ENCODE measurements at places on chromosomes 4 and X. TPM values are rescaled to one million over a fixed set of nuclear protein-coding genes. Genes with fewer than 3 reads are reported as not detected.

The CSN1S1 gene
- polyA plus RNA-seq: not detected

The RAB9A gene
- polyA plus RNA-seq: 31.1 TPM

The PPP4R3C gene
- polyA plus RNA-seq: not detected

- peak; percentile 56 for DNase-seq
Measured at GRCh38 chr4:189979196-189980047, 38.8 kb downstream of the FRG1 start.

- DNase-seq: no peak
Measured at GRCh38 chr4:89295415-89295927, 12.1 kb downstream of the GPRIN3 start.

GRCh38 chr4:16659694-16660093 lies 238.8 kb downstream of the LDB2 start:
- DNase-seq: no peak

DNA sequence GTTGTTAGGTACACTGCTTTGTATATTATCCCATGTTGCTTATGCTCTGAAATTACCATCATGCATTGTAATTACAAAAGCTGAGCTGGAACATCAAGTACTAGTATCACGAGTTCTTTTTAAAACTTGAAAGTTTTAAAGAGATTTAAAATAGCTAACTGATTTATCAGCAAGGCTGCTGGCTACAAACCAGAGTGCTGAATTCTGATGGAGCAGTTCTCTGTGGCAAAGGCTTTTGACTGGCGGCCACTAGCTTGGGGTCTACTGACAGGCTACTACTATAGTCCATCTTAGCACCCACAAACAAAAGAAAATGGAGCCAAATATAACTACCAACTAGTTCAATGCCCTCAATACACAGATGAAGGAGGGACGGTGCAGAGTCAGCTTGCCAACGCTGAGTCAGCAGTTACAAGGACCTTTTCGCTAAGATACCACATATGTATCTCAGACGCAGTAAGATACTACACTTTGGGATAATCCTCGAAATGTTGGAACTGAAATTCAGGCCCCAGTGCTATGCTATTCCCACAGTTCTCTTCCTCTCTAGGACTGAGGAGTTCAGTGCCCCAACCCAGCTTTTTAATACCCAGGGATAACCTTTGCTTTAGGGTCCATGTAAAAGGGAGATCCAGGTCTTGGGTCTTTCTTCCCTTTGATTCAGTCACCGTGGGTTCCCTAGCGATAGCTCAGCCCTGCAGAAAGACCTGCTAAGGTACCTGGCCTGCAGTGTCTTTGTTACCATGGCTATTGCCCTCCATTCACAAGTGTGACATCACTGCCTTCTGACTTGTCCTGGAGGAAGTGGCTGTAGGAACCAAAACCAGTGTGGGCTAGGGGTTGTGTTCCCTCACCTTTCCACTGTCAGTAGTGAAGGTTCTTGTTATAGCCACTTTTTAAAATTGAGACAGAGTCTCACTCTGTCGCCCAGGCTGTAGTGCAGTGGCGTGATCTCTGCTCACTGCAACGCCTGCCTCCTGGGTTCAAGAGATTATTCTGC lies 22.8 kb downstream of the MFAP3L start:
- DNase-seq: no peak
